ENCODE measurements at places on chromosomes 7 and 10.

DNA sequence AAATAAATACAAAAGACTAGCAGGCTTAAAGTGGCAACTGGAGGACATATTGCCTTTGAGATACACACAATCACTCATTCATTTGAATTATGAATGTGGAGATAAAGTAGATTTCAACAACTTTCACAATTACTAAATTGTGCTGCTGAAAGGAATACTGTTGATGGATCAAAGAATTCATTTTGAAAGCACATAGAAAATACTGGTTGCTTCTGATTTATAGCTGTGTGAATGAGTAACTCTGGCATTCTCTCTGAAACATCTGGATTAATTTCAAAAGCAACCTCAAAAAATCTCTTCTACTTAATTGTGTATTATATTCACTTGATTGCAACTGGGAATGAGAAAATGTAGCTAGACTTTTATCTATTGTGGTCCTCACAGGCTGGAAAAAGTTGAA is 397.6 kb downstream of the THSD7A start:
- no peak for DNase-seq

DNA sequence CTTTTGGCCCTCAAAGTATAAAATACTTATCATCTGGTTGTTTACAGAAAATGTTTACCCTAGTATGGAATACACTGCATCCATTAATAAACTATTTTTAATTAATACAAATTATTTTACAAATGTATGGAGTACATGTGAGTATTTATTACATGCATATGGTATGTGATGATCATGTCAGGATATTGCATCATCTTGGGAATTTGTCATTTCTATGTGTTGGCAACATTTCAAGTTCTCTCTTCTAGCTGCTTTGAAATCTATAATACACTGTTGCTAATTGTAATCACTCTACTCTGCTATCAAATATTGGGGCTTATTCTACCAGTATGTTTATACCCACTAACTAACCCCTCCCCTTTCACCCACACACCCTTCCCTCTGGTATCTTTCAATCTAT is 103.9 kb upstream of the THSD7A start:
- no peak for DNase-seq

GRCh38 chr7:76409537-76409936 is at the start of gene SSC4D:
SSC4D (minus strand) TSS chr7:76409697; CDS start chr7:76404439, 5,258 bp downstream.
- DNase-seq: no peak

GRCh38 chr7:13055732-13056368 is 368.4 kb downstream of the ARL4A start:
- no peak for DNase-seq

DNA sequence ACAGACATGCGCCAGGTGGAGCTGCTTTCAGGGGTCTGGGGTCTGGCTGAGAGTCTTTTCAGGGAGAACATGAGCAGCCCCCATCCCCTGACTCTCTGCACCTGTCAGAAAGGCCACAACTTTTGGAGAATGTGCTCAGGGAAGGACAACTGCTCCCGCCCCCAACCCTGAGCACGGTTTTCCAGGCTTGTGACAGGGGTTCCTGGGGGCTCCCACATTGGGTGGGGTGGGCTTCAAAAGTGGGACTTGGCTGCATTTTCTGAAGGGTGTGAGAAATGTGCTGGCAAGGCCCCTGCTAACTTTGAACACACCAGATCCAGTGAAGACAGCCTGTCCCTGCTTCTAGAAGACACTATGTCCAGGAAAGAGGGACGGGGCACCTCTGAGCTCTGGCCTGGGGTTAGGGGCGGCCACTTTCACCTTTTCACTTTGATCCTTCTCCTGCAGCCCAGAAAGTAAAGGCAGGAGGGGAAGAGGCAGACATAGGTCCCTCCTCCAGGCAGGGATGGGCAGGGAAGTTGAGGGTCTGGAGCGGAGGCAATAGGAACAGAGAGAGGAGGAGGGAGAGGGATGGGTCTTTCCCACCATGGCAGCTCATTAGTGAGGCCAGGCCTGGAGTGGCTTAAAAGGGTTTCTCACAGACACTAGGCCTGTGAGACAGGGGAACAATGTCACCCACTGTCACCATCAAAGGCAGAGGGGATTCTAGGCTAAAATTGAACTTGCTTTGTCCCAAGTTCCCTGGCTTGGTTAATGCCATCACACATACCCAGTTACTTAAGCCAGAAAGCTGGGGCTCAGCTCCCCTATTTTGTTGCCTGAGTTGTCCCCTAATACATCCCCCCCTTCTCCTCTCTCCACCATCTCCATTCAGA is 1.5 kb downstream of the KCP start:
- no peak for DNase-seq

GRCh38 chr7:98231493-98232262 is 20.4 kb downstream of the TECPR1 start:
- no peak for DNase-seq

Data from T-helper 1 cell (primary cell).